Dorsolateral prefrontal cortex (tissue), 122 donors: ENCODE measurements at places on chromosomes 12 and 14. TPM values are rescaled to one million over a fixed set of nuclear protein-coding genes. Genes with fewer than 3 reads are reported as not detected.

SIX6 gene
- total RNA-seq = not detected

- no peak for DNase-seq
Observed at GRCh38 chr12:48686615-48687334, 4.7 kb upstream of the KANSL2 start.

DNA sequence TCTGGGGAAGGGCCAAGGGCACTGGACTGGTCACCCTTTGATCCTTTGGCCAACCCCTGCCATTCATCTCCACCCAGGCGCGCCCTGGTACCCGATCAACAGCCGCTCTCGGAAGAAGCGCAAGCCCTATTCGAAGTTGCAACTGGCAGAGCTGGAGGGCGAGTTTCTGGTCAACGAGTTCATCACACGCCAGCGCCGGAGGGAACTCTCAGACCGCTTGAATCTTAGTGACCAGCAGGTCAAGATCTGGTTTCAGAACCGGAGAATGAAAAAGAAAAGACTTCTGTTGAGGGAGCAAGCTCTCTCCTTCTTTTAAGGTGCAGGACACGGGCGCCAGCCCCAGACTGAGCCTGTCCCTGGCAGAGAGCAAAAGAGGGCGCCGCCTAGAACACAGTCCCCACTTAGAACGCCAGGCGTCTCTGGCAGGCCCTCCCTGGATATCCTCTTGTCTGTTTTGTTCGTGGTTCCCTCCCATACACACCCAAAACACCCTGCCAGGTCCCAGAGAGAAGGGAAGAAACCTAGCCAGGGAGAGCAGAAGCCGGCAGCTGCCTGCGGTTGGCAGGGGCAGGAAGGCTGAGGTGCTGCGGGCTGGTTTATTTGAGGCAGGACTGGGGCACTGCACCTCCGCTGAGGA is 1.7 kb downstream of the HOXC12 start:
- DNase-seq = no peak

MYF6 gene
- total RNA-seq = not detected

GARIN6 gene
- not detected for total RNA-seq
